Cortex of kidney (tissue), 1 donor: ENCODE measurements at places on chromosomes 3 and 15.

- no peak for DNase-seq
Observed at GRCh38 chr3:107512108-107512507, 10.7 kb upstream of the BBX start.

DNA sequence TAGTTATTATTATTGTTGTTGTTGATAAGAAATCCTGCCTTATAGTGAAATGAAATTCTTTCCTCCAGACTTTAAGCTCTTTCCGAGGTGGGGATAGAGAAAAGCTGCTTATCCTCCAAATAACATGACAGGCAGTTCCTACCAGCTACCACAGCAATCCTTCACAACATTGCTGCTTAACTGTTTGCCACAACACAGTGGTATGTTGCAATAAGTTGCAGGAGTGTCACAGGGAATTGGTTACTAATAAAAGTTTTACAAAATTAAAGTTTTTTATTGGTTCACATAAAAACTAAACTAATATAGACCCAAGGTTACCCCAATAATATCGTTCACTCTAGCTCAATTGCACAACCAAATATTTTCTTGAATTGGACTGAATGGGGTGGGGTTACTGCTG, 57.4 kb upstream of the ICE2 start:
- no peak for DNase-seq

- no peak for DNase-seq
Observed at GRCh38 chr3:38257583-38257982, 8.0 kb upstream of the SLC22A13 start.

DNA sequence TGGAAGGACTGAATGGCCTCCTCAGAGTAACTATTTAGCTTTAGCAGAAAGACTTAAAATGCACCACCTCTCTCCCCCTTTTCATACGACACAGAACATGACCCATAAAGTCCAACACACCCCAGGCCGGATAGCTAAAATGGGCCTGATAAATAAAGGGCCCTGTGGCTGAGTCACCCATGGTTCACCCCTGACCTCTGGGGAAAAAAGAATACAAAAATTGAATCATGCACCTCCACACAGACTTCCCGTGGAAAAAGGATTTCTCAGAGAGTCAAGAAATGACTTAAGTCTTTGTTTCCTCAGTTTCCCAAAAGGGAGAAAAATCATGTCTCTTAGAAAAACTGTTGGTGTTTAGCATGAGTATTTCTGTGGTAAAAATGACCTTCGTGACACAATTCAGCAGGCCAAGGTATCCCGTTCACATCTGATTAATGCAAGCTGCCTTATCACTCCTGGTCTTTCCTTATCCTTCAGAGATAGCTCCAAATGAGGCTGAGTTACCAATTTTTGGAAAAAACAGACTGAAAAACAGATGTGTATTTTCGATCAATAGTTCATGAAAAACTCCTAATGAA, 34.0 kb upstream of the ARHGEF3 start:
- DNase-seq: no peak

DNA sequence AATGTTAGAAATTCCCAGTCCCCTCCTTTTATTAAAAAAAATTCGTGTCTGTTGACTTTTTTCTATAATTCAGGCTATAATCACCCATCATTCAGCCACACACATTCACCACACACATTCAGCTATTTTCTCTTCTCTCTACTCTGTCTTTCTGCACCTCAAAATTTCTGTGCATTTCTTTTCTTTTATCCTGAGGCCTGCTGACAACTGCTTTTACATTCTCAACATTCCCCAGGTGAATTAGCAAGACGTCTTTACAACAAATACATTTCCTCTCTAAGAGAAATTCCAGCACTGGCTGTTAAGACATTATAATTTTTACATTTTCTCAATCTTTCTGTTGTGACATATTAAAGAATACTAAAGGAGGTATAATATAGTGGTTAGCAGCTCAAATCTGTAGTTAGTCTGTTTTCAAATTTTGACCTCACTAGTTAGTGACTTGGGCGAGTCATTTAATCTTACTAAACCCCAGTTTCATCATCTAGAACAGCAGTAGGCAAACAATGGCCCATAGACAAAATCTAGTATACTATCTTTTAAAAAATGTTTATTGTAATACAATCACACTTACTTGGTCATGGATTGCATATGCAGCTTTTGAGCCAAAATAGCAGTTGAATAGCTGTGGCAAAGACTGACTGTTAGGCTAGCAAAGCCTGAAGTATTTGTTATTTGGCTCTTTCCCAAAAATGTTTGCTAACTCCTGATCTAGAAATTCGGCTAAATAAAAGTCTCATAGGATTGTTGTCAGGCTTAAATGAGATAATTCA, 350.7 kb downstream of the NSUN3 start:
- no peak for DNase-seq

DNA sequence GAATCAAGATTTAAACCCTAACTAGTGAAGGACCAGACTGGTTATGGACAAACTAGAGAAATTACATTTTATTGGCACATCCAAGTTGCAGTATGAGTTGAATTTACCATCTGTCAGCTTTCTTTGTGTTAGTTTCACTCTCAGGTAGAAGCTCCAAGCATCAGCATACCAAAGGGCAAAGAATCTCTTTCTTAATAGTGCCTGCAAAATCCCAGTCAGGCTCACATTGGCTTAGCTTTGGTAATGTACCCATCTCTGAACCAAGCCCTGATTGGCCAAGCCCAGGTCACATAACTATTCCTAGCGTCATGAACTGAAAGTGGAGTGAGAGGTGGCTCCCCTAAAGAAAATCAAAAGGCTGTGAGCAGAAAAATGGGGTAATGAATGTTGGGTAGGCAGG, 66.9 kb downstream of the CCNL1 start:
- DNase-seq: no peak
